ENCODE measurements at places on chromosomes 2 and 18.

GRCh38 chr2:15864176-15864769 lies 76.1 kb upstream of the MYCN start:
- no peak for DNase-seq

- DNase-seq: no peak
These were observed 31.3 kb upstream of the SLC25A52 start for GRCh38 chr18:31791817-31792579.

GRCh38 chr2:228763379-228763981 lies 507.6 kb downstream of the PID1 start:
- DNase-seq: no peak

DNA sequence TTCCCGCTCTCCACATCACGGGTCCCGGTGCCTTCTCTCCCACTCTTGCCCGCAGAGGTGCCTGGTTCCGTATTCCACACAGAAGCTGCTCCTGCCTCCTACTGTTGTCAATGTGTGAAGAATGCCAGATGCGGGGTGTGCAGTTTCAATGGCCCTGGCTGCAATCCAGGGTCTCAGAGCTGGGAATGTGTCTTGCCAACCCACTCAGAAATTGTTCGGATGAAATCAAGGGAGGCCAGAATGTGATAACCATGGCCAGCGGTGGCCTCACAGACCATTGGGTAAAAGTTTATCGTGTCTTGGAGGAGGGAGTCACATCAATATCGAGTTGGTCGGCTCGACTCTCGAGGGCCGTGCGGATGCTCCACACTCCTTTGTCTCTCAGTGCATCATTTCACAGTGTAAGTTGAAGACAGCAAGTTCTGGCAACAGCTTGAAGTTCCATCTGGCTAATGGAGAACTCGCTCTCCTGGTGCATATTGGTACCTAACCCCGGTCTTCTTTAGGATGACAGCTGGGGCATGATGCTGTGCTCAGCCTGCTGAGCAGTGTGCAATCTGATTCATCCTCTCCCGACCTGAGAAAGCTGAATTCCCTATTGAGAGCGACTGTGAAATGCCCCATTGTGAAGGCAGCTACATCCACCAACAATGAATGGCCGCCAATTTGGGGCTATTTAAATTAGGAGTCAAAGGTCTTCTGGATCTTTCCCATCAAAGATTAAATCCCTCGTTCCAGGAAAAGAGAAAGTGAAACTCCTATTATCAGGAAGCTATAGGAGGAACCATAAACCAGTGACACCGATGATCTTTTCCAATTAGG lies 389.0 kb downstream of the SOX11 start:
- DNase-seq: no peak

GRCh38 chr2:4174796-4175195 lies 471.4 kb downstream of the DCDC2C start:
- DNase-seq: no peak

DNA sequence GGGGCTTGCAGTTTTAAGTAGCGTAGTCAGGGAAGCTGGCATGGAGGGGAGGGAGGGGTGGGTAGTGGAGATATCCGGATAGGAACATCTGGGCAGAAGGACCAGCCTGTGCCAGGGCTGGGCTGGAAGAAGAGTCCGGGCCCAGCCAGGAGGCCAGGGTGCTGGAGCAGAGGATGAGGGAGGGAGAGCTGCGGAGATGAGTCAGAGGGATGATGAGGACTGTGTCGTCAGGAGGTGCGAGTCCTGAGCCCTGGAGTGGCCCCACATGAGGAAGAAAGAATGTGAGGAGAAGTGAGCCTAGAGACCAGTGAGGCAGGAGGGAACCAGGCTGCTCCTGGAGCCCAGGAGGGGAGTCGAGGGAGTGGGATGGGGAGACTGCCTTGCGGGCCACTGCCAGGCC lies 82.4 kb downstream of the CTIF start:
- DNase-seq: no peak

- no peak for DNase-seq
These were observed 12.7 kb downstream of the TRAPPC12 start for GRCh38 chr2:3392216-3392615.

DNA sequence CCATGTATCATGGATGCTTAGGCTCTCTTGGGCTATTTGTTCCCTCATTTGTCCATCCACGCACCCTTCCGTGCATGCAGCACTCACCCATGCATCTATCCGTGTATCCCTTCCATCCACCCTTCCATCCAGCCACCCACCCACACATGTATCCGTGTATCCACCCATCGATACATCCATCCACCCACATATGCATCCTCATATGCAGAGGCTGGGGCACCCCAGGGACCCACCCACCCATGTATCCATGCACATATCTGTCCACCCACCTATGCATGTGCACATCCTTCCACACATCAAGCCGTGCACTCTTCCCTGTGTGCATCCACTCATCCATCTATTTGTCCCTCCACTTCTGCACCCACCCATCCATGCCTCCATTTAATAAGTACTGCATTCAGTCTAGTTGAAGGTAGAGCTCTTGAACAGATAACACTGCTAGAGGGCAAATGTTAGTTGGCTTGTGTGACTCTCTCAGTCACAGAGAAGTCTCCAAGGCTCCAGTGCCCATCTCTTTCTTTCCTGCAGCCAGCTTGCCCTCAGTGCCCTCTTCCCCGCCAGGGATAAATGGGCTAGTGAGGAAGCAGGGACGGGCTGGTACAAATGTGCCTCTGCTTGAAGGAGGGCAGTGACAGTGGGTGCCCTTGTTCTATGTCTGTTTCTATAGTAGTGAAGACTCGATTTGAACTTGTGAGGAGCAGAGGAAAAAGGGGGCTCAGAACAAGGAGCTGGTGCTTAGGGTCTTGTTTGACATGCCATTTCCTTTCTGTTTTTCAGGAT lies 61.5 kb downstream of the EMILIN2 start:
- DNase-seq: no peak

DNA sequence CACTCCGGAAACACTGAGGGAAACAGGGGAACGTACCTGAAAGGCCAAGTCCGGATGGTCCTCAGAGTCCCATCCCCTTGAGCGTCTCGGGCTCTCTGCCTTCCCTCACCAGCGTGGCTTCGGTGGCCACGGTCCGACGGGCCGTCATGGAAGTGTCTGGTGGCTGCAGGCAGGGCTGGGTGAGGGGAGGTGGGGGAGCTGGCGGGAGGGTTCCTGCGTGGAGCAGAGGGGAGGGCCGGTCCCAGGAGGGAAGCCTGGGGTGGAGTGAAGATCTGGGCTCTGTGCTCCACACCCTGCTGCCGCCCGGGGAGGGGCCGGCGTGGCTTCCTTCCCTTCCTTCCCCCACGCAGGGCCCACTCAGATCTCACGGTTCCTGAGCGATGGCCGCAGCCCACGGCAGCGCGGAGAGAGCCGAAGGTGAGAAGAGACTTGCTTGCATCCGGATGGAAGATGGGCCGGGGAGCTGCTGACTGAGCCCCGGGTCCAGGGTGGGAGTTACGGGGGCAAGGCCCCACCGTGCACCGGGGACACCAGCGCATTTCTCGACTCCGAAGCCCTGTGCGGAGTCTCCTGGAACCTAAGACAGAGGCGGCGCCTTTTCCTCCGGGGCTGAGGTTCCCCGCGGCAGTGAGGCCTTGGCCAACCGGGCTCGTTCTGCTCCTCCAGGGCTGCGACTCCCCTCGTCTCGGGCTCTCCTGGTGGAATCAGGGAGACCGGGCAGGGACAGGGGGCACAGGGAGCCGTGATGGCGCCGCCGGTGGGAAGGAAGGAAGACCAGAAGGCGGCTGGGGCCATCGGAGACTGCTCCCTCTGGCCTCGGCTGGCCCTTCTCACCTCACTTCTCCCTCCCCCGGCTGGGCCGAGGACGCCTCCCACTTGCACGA lies 49.1 kb downstream of the KCNF1 start:
- DNase-seq: no peak

- DNase-seq: no peak
These were observed 52.8 kb downstream of the IKZF2 start for GRCh38 chr2:213098612-213099011.

GRCh38 chr2:147642765-147643164 lies 202.1 kb upstream of the ACVR2A start:
- no peak for DNase-seq

- no peak for DNase-seq
These were observed 90.5 kb upstream of the CCDC150 start for GRCh38 chr2:196549052-196549451.

DNA sequence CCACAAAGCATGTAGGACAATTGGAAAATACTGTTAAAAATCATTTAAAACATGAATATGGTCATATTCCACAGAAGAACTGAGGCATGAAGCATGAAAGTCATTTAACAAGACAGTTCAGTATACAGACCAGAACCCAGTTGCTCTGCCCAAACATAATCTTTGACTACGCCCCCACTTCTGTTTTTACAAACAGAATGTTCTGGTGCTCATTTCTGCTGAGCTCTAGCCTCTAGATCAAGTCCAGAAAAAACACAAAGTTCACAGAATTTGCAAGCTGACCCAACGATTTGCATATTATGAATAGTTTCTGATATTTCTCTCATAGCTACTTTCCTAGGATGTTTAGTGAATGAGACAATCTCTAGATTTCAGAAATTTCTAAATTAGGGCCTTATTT lies 424.9 kb downstream of the PID1 start:
- no peak for DNase-seq

DNA sequence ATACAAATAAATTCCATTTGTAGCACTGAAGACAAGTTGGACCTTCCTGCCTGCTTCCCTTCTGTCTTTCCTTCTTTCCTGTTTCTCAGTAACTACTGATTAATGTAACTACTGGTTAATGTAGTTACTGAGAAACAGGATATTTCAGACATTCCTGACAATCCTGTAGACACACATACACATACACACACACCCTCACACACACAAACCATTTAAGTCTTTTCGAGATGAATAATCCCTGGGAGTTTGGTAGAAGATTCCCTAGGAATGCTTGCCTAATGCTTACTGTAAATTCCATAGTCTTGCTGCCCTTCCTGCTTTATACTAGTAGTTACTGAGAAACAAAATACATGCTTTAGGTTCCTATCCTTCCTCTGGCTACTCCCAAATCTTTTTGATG lies 83.9 kb downstream of the PIK3C3 start:
- DNase-seq: no peak

DNA sequence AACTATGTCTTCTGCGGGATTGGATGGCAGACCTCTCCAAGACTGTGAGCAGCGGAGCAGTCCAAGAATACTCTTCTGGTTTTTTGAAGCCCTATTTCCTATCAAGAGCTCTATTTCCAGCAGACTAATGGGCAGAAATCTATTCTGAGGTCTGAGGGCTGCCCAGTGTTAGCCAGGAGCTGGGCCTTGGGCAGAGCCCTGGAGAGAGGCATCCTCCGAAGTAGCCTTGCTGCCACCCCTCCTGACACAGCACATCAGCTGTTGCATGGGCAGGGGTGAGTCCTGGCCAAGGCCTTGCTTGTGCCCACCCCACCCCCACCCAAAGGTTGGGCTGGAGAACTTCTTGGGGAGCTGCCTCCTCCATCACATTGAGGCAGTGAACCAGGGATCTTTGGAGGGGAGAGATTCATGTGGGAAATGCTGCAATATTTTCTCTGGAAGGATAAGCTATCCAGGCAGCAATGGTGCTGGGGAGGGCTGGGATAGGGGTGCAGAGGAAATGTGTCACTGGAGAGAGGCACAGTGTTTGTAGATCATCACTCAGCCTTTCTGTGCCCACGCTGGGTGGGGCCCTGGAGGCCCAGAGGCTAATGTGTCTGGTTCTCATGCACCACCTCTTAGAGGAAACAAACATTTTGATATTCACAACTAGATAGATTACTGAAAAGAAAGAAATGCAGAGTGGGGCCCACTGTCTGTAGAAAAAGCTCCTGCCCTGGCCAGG lies 104.7 kb downstream of the VSNL1 start:
- no peak for DNase-seq

- DNase-seq: no peak
These were observed 68.2 kb downstream of the HS6ST1 start for GRCh38 chr2:128250229-128251025.

GRCh38 chr2:2703172-2703571 lies 372.1 kb upstream of the MYT1L start:
- no peak for DNase-seq

- no peak for DNase-seq
These were observed 108.3 kb upstream of the NCKAP5 start for GRCh38 chr2:133676392-133677130.

All from ovary (tissue), 10 donors.